ENCODE measurements at places on chromosomes 2 and 18.
A peak's percentile ranks its signal among the peaks of the same experiment; 100 is the strongest.

GRCh38 chr2:220279840-220280239 lies 652.4 kb downstream of the SLC4A3 start:
- no peak for DNase-seq

- DNase-seq = no peak
Measured at GRCh38 chr2:7572450-7572849, 655.2 kb downstream of the RNF144A start.

- DNase-seq = no peak
Measured at GRCh38 chr2:138007431-138007830, 43.2 kb downstream of the HNMT start.

- DNase-seq = no peak
Measured at GRCh38 chr2:75047189-75047991, 88.9 kb downstream of the POLE4 start.

DNA sequence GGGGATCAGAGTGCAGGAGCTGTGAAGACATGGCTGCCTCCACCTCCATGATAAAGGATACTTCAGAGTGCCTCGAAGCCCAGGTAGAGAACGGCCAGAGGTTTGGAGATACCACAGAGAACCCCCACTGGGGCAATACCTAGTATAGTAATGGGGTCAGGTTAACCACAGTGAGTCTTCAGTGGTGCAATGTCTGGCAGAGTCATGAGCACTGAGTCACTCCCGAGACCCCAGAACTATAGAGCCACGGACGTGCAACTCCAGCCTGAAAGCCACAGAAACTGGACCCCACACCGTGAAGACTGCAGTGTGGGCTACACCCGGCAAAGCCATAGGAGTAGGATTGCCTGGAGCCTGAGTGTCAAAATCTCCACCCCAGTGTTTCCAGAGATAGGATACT lies 746.6 kb downstream of the CBLN2 start:
- no peak for DNase-seq

DNA sequence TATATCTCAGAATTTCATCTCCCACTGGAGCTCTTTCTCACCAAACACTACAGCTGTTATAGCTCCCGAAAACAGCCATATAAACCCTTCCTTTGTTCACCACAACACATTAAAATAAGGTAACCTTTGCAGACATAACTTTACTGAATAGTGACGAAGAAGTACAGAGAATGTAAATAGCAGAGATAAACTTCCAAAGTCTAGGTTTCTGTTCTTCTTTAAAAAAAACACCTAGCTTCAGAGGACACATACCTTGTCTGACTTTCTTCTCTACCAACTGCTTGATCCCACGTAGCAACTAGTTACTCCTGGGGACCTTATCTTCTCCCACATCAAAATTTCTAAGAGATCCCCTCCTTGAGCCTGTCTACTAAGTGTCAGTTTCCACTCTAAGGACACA lies 32.3 kb downstream of the ATL2 start:
- no peak for DNase-seq

GRCh38 chr2:202609381-202610145 lies 25.2 kb upstream of the FAM117B start:
- DNase-seq = no peak

- DNase-seq = peak; percentile 12
Measured at GRCh38 chr2:134819334-134819733, 19.1 kb upstream of the ACMSD start.

GRCh38 chr2:234677758-234678538 lies 181.1 kb upstream of the ARL4C start:
- no peak for DNase-seq

GRCh38 chr18:39842366-39842914 lies 2112.6 kb upstream of the PIK3C3 start:
- DNase-seq = no peak

- DNase-seq = no peak
Measured at GRCh38 chr2:65918760-65919187, 486.4 kb upstream of the SPRED2 start.

- no peak for DNase-seq
Measured at GRCh38 chr18:48711651-48712486, 173.0 kb downstream of the CTIF start.

GRCh38 chr2:239644011-239644410 lies 243.2 kb upstream of the HDAC4 start:
- DNase-seq = no peak

DNA sequence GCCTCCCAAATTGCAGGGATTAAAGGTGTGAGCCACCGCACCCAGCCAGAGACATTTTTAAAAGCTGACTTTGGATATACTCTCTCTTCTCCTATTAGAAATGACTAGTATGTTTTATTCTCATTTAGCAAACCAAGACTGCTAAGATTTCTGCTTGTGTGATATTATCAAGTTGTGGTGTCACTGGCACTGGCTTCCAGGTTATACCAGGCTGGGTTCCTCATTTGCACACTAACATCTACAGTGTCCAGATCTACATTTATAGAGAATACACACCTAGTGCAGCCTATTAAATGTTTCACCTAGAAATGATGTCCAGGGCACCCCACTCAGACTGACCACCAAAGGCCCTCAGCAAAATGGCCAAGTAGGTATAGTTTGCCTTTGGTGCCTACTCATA lies 265.3 kb upstream of the STON1 start:
- DNase-seq = no peak

DNA sequence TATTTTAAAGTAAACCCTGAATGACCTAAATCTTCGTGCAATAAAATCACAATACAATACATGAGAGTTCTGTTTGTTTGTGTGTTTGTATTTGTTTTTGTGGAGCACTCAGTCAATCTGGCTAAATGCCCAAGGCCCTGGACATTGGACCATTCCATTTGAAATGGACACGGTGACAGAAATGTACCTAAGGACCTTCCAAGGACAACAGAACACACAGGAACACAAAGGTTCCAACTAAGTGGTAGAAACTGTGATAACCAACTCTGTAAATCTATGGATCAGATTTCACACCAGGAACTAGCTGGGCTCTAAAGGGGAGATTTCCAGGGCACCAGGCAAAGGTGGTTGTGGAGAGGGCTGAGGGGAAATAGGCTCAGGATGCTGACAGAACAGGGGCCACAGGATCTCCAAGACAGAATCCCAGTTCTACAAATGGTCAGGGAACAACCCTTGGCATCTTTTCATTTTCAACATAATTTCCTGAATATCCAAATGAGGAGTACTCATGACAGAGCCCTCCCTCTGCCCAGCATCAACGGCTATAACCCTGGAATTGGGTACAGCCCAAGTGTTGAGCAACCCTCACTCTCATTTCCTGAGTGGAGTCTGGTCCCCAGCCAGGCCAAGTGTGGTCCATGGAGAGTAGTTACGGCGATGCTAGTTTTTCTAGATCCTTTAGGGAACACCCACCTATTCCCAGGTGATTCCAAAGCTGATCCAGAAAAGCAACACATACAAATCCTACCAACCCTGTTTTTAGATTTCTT lies 78.4 kb downstream of the NCKAP5 start:
- peak; percentile 24 for DNase-seq

Data from GM04504 (cell line).